ENCODE measurements at places on chromosomes 16 and 17.

DNA sequence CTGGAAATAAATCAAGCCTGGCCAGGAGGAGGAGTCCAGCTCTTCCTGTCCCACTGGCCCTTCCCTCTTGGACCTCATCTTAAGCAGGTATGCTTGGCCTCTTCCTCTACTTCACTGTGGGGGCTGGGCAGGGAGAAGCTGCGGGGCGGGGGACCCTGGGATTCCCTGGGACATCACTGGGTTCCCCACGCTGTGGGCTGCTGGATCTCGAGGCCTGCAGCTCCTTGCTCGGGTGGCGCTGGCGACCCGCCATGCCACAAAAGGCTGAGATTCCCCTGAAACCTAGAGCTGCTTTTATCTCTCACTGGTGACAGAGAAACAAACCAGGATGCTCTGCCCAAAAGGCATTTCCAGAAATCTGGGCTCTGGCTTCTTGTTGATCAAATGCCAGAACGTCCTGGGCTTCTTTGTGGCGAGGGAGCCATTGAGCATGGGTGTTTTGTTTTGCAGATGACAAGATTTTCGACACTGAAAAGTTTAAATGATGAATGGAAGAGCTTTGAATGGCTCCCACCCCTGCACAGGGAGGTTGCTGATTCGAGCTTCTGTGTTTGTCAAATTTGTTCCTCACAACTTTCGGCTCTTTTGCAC lies 8.6 kb upstream of the PGS1 start:
- no peak for DNase-seq

DNA sequence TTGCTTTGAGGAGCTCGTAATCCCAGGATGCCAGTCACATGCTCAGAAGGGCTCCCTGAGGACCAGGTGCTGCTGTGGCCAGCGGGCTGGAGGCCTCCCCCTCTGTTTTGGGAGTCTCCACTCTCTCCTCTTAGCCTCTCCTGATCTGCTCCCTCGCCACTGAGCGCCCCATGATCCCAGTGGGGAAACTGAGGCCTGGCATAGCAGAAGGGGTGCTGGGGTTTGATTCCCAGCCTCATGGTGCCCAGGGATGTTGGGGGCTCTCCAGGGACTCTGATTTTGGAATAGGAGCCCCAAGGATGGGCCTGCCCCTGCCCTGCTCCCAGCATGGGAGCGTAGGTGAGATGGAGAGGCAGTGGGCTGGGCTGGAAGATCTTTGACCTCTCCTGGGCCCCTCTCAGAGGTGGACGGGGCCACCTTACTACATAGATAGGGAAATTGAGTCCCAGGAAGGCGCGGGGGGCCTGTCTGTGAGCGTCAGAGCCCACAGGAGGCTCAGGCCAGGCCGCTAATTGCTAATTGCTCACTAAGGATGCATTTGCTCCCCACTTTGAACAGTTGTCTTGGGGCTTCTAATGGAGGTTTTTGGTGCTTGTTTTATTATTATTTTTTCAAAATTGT lies 525 bp upstream of the ADCY7 start:
- no peak for DNase-seq

DNA sequence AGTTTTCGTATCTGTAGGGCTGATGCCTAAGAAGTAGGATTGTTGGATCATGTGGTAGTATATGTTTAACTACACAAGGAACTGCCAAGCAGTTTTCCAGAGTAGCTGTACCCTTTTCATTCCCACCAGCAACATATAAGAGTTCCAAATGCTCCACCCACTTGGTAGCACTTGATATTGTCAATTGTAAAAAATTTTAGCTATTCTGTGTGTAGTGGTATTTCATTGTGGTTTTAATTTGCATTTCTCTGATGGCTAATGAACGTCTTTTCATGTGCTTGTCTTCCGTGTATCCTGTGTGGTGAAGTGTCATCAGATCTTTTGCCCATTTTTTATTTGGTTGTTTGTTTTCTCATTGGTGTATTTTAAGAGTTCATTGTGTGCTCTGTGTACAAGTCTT lies 69.7 kb downstream of the TANC2 start:
- no peak for DNase-seq

DNA sequence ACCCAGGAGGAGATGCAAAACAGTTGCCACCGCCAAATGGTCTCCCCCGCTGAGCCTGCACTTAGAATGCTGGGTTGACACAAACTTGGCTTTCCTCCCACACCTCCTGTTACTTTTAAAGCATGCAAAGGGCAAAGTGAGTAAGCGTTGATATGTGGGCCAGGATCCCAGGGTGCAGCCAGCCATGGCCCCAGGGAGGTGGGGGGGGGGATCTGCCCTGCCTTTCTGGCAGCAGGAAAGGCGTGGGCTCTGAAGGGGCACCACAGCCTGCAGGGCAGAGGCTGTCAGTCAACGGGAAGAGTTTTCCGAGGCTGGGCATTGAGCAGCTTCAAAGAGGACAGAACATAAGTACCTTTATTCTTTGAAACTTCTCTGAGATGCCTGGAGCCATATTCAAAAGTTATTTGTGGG lies 142.3 kb downstream of the ABCC12 start:
- DNase-seq: no peak

- no peak for DNase-seq
These were observed 208.5 kb downstream of the WWOX start for GRCh38 chr16:78307824-78308528.

- DNase-seq: no peak
These were observed 49.0 kb downstream of the MPRIP start for GRCh38 chr17:17091276-17091675.

DNA sequence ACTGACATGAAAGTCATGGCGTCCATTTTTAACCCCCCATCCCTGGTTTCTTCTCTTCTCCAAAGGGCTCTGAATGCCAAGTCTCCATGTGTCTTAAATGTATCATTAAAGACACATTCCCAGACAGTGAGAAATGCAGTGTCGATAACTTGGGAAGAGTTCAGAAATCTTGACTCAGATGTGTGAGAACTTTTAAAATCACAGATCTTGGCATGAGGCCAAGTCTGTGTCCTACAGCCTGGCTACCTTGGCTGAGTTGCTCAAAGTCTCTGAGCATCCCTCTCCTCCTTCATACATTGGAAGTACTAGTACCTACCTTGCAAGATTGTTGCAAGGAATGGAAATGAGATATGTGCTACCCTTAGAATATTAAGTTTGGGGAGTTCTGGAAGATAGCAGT lies 1046.5 kb upstream of the RBFOX1 start:
- no peak for DNase-seq

DNA sequence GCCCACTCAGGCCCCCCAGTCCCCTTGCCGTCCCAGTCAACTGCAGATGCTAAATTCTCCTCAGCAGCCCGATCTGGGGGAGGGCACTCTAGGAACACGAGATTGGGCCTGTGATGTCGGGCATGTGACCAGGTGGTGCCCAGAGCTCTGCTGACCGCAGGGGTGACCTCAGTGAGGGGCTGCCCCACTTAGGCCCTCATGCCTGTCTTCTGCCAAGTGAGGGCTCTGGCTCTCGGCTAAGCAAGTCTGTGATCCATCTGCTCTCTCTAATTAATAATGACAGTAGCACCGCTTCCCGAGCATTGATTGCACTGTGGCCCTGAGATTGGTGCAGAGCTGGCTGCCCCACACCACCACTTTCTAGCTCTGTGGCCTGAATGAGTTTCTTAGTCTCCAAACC lies 138.8 kb downstream of the MRM1 start:
- DNase-seq: no peak

DNA sequence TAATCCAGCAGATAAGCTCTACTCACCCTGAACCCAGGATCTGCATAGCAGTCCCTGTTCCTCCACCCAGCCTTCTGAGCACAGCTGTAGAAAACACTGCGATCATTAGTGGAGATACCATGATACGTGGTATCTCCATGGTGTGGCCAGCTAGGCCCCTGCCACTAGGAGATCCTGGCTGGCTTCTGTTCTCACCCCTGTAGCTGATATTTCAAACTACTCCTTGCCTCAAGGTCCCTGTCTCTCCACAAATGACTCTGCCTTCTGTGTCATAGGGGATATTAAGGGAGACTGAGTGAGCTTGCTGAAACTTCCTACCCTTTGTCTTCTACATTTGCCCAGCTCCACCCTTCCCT lies 44.3 kb downstream of the ERN1 start:
- no peak for DNase-seq

Data from CD4-positive, alpha-beta T cell treated with Interleukin-12 subunit alpha and Interleukin-12 subunit beta, for 1 hour (primary cell).